ENCODE measurements at places on chromosomes 4 and X.

DNA sequence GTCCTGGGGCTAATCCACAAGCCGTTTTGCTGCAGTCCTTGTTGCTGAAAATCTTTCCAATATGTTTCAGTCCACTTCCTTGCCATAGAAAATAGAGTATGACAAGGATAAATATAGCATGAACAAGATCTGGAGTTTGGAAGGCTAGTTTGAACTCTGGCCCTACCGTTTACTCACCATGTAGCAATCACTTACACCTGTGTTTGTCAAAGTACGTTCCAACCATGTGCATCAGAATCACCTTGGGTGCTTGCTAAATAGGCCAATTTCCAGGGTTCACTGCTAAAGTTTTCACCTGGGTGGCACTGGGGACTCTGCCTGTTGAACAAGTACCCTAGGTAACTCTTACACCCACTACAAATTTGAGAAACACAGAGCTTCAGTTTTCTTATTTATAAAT, 188.9 kb downstream of the ENOX2 start:
- DNase-seq: no peak

DNA sequence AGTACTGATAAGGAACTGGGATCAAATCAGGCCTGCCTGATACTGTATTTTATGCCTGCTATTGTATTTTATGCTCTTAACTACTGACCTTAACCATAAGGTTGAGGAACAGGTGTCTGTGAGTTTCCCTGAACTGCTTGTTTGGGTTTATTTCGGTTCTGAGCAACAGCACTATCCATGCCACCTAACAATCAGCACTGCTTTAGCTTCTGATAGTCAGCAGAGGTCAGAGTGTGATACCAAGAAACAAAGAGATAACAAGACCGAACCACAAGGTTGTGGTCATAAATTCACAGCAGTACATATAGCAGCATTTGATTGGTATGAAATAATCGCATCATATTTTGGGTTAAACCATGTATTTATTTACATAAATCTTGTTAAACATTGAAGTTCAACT, 362.2 kb downstream of the FGF13 start:
- DNase-seq: no peak

DNA sequence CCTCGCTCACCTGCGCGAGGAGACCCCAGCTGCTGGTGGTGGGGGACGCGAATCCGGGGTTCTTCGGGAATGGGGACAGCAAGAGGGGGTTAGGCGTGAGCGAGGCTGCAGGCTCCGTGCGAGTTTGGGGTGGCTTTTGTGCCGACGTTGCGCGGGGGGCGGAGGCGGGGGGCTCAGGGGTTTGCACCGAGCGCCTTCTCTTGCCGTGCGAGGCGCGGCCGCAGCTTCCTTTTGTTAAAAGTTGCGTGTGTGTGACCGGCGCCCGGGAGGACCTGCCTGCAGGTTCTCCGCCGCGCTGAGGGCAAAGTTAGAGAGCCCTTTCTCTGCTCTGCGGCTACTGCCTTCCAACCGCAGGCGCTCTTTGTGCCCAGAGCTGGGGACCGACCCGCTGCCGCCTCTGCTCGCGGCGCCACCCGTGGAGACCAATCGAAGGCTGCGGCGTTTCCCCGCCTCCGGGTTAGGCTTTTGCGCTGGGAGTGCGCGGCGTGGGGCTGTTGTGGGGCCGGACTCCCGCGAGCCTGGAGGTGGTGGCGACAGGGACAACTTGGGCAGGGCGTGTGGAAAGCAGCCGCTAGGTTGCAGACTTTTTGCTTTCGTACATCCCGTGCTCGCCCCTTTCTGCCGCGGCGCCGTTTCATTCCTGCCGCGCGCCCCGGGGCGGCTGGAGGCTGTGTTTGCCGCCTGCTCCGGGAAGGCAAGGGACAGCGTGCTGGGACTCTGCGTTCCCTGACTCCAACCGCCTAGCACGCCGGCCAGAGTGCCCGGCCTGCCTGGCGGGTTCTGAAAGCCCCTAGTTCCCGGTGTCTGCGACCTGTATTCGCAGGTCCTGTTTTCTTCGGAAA, 716 bp downstream of the KIT start:
- no peak for DNase-seq

GRCh38 chr4:126269106-126269505, 954.4 kb downstream of the FAT4 start:
- no peak for DNase-seq

GRCh38 chr4:25860586-25861279, 2.1 kb downstream of the SEL1L3 start:
- no peak for DNase-seq

- DNase-seq: no peak
Measured at GRCh38 chrX:68894142-68894512, 65.3 kb downstream of the EFNB1 start.

GRCh38 chrX:154056770-154057241, 37.1 kb upstream of the IRAK1 start:
- no peak for DNase-seq

DNA sequence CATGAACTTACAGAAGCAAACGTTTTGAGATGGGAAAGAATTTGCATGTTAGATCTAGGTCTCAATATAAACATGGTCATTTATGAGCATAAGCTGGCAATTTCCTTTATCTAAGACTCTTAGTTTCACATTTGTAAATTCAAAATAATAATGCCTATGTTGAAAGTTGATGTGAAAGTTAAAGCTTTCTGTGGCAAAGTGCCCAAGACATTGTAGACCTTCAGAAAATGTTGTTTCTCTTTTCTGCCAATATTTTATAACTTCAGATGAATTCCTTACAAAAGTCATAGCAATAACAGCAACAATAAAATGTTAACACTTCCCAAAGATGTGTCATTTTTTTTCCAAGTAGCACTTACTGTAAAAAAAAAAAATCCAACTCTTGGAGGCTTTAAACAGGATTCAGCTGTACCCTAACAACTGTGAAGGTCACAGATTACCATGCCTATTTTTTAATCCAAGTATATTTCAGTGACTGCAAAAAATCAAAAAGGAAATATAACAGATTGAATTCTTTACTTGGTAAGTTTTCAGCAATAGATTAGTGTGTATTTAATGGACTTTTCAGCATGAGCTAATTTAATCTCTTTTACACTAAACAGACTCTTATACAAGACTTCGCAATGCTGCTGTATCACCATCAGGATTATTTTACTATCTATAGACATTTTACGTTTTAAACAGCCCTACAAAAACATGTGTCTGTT, 206.5 kb upstream of the PDE5A start:
- no peak for DNase-seq

GRCh38 chrX:141924293-141924692, 20.6 kb downstream of the MAGEC1 start:
- DNase-seq: no peak

DNA sequence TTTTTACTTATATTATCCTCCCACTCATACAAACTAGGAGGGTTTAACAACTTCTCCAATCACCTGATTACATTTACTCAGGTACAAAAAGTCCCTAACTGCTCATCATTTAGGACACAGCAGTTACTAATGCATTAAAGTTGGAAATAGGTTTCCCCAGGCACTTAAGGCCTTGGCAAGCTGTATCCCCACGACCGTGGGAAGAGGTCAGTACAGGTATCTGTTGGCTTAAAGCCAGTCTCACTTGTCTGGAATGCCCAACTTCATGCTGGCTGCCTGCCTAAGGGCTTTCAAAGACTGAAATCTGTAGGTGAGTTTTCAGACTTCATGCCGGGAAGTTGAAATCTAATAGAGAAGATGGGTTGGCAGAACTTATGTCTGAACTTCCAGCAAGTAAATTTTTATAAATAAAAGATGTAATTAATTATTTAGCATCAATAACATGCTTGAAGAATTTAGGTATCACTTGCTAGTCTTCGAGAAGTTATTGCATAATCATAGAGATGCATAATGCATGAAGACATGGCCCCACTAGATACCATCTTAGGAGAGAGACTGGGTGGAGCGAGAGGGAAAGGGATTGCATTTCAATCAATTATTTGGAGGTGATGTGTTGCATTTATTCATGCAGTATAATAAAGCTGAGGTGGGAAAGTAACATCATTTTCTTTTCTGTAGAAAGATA, 54.2 kb downstream of the SCD5 start:
- no peak for DNase-seq

GRCh38 chrX:68598841-68599240, 48.6 kb upstream of the STARD8 start:
- no peak for DNase-seq

DNA sequence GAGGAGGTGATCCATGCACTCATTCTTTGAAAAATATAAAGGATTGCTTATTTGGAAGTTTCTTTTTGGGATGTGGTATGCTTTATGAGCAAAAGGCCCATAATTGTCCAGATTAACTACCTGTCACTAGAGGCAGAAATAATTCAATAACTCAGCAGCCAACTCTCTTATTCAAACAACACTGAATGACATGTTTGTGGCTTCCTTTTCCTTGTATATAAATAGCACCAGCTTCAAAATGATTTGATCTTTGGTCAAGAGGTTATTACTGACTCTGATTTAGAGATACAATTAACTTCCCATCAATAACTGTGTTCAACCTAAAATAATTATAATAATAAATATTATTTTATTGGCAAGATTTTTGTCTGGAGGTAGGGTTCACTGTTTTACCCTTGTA, 232.3 kb downstream of the AFF2 start:
- no peak for DNase-seq

GRCh38 chr4:1487106-1487505, 80.9 kb upstream of the NKX1-1 start:
- DNase-seq: no peak

- DNase-seq: no peak
Measured at GRCh38 chrX:13498238-13498637, 71.2 kb upstream of the EGFL6 start.

- DNase-seq: no peak
Measured at GRCh38 chrX:37753384-37753783, 26.5 kb upstream of the CYBB start.

DNA sequence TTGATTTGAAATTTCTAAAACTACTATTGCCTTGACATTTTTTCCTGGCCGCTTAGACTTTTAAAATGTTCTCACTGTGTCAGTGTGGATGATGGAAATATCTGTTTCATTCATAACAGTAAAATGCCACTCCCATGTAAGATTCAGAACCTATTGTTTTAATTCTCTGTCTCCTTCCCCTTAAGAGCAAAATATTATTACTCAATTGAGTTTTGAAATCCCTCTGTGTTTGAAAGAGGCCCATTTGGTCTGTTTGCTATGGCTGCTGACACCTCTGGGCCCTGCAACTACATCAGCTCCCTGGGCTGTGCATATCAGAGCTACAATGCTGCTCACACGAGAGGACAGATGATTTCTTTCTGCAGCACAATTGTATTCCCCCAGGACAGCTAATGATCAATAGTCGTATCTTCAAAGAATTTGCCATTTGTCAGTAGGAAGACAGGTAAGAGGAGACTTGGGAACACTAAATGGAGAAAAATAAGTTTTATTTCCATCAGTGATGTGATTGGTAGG, 388.0 kb upstream of the GALNT7 start:
- no peak for DNase-seq

- peak; percentile 28 for DNase-seq
Measured at GRCh38 chrX:2500091-2500802, 529 bp downstream of the DHRSX start.

DNA sequence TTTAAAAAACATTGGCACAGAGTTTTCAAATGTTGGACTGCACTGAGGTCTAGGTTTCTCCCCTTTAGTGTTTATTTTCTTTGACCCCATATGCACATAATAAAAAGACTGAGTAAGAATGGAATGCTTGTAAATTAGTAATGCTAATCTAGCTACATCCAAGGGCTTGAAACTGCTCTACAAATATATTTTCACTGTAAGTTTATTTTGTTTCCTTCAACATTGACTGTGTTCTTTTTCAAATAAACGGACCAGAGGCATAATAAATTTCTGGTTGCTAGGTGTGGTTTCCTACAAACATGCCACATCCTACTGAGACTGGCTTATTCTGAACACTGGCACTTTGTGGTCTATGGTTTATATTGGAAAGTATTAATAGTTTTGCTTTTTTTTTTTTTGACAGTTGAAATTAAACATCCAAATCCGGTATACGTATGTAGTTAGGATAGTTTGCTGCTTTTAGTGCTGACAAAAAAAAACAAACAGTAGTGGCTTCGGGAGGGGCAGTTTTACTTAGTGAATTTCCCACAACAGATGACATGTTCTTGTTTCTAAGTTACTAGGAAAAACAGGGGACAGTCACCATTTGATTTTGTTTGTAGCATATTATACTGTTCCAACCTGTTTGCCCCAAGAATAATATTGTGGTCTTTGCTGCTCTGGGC, 13.2 kb downstream of the CA5B start:
- no peak for DNase-seq

DNA sequence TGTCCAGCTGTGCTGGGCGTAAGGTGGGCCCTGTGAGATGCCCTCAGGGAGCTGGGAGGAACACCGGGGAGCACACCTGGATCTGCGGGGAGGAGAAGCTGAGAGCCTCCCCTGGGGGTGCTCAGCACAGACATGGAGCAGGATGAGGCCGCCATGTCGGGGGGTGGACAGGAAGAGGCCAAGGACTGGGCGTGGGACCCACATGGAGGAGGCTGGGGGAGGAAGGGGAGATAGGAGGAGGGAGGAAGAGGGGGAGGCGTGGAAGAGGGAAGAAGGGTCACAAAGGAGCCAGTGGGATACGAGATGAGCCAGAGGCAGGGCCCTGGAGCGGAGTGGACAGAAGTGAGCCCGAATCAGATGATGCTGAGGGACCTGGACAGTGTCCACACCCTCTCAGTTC, 66.3 kb downstream of the ZFYVE28 start:
- no peak for DNase-seq

GRCh38 chr4:24729119-24729730, 66.1 kb upstream of the SOD3 start:
- no peak for DNase-seq

- no peak for DNase-seq
Measured at GRCh38 chrX:97743014-97743413, 859.3 kb downstream of the RPA4 start.

GRCh38 chr4:1866189-1866661, 5.0 kb upstream of the NSD2 start:
- DNase-seq: no peak

- no peak for DNase-seq
Measured at GRCh38 chrX:150863191-150863590, 35.3 kb downstream of the CD99L2 start.

GRCh38 chrX:41688156-41688555, 617 bp upstream of the GPR34 start:
- DNase-seq: no peak

- no peak for DNase-seq
Measured at GRCh38 chr4:13577660-13578059, 33.4 kb upstream of the NKX3-2 start.

- DNase-seq: no peak
Measured at GRCh38 chr4:118390121-118390520, 37.3 kb upstream of the PRSS12 start.

DNA sequence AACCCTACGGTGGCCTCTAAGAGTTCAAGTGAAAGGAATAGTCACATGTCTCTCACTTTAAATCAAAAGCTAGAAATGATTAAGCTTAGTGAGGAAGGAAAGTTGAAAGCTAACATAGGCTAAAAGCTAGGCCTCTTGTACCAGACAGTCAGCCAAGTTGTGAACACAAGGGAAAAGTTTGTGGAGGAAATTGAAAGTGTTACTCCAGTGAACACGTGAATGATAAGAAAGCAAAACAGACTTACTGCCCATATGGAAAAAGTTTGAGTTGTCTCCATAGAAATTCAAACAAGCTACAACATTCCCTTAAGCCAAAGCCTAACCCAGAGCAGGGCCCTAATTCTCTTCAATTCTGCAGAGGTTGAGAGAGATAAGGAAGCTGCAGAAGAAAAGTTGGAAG, 51.5 kb upstream of the RAB9B start:
- DNase-seq: no peak

- no peak for DNase-seq
Measured at GRCh38 chr4:141339966-141340365, 119.3 kb downstream of the ZNF330 start.

GRCh38 chr4:150078579-150079080, 385 bp downstream of the DCLK2 start:
- DNase-seq: no peak

GRCh38 chrX:16711893-16712547, 449 bp downstream of the CTPS2 start:
- DNase-seq: no peak
